ENCODE measurements at places on chromosomes 5 and 9. TPM values are rescaled to one million over a fixed set of nuclear protein-coding genes. Genes with fewer than 3 reads are reported as not detected.

- no peak for DNase-seq
Observed at GRCh38 chr9:13292158-13292557, 12.7 kb upstream of the MPDZ start.

DNA sequence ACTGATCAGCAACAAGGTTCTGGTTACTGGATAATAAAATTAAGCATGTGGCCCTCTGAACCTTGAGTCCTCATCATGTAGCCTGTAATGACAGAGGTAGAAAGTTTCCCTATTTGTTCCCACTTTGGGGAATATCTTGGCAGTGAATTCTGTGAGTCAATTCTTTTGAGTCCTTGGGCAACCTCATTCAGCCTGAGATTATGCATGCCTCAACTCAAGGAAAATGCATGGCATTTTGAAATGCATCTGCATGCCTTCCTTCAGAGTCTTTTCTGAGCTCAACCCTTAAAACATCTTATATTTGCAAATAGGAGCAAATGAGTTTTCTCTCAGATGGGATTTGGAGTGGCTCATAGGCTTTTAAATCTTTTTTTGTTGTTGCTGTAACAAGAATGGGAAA, 218.1 kb upstream of the CD180 start:
- no peak for DNase-seq

SLC24A2 gene
- total RNA-seq: not detected

GRCh38 chr5:149278451-149279210, 7.0 kb downstream of the AFAP1L1 start:
- no peak for DNase-seq
